ENCODE measurements at places on chromosomes 1 and 21.

- DNase-seq: no peak
Measured at GRCh38 chr1:228231189-228231588, 23.3 kb downstream of the OBSCN start.

DNA sequence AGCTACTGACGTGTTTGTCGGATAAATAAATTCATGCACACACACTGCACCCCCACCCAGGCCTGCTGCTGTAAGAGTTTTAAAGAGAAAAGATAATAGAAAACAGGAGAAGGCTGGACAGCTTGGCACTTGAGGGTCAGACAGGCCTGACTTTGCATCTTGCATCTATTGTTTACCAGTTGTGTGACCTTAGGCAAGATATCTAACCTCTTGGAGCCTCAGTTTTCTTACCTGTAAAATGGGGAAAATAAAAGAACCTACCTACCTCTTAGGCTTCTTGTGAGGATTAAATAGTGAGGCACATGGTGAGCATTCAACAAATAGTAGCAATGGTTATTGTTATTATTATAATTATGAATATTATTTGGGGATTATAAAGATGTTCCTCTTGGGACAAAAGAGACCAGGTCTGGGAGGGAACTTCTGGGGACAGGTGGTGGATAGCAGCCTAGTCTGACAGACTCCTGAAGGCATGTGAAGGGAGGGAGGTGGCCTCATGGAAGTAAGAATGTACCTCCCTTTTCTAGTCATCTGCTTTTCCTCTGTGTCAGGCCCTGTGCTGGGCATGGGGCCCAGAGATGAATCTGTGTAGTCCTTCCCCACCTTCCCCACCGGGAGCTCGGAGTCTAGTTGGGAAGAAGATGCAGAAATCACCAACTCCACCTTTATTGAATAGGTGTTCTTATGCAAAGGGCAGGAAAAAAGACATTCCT lies 18.3 kb upstream of the EPB41 start:
- no peak for DNase-seq

DNA sequence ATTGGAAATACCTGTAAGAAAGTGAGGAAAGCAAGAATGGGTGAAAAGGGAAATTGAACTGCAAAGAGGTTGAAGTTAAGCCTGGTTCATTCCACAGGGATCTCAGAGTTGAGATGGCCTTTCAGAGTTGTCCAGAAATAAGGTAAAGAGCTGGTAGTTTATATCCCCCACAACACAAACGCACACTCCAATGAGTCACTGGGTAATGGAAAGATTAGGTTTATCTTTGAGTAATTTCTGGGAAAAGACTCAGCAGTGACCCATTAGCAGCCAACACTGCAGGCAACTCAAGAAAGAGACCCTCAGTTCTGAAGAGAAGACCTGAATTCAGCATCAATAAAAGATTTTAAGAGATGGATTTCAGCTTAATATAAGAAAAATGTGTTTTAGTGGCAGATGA lies 485.5 kb downstream of the PTPRC start:
- no peak for DNase-seq

- no peak for DNase-seq
Measured at GRCh38 chr21:42343101-42343500, 7.7 kb downstream of the TFF2 start.

GRCh38 chr1:178374016-178374415 lies 122.7 kb downstream of the CLEC20A start:
- no peak for DNase-seq

- DNase-seq: no peak
Measured at GRCh38 chr1:154405747-154406571, 816 bp downstream of the IL6R start.

DNA sequence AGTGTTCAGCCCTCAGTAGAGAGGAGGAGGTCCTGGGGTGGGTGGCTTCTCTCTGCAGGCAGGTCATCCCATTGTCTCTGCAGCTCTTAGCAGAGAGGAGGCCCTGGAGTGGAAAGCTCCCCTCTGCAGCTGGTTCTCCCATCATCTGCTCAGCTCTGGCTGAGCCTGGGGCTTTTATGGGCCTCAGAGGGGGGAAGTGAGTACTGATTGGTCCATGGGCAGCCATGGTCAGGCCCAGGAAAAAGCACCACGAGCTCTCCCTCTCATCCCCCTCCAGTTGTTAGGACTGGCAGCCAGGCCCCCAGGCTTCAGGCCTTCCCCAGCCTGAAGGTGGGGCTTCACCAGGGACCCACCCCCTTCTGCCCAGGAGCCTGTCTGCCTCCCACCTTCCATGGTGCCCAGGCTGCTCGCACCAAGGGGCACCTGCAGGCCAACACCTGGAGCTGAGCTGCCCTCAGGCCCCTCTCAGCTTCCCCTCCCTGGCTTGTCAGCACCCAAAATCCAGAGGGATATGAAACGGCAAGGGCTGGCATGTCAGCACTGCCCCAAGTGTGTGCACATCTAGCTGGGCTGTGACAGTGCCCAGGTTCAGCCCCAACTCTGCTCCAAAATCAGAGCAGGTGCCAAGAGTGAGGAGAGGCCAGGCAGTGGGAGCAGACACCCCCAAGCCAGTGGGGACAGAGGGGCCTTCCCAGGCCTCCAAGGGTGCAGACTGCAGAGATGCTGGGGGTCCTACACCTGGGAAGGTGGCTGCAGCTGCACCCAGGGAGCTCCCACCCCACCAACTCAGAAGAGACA lies 449.0 kb downstream of the MATN1 start:
- no peak for DNase-seq

DNA sequence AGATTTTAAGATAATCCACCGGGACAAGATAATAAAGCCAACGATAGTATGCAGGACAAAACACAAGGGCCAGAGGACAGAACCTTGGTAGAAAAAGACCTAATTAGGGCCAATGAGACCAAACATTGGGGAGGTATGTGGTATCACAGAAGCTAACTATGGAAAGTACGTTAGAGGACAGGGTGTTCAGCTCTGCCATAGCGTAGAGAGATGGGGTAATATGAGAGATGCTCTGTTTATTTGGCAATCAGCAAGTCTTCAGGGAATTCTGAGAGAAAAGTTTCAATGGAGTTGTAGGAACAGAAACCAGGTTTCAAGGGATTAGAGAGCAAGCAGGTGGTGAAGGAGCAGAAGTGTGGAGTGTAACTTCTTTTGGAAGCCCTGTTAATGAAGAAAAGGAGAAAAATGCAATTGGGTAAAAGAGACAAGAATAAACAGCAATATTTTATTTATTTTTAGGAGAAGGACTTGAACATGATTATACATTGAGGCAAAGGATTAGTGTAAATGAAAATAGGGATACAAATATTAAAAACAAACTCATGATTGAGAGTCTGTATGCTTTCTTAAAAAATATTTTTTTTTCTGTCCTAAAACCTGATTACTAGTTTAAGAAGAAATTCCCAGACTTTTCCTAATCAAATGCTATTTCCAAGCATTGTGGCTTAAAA lies 24.0 kb downstream of the EEIG2 start:
- no peak for DNase-seq
